ENCODE measurements at places on chromosomes 11 and 22.

- DNase-seq = no peak
- H3K36me3 ChIP-seq = no peaks in the 10 kb centered on the region
- no peak overlapping the region for H3K27ac ChIP-seq
- H3K4me3 ChIP-seq = no peak overlapping the region
- no peaks in the 10 kb centered on the region for H3K27me3 ChIP-seq
Measured at GRCh38 chr11:77346906-77347603, 45.6 kb upstream of the GDPD4 start.

GRCh38 chr22:42848941-42849550 is 8.0 kb downstream of the ARFGAP3 start:
- H3K27me3 ChIP-seq = no peaks in the 10 kb centered on the region
- no peak for DNase-seq
- H3K36me3 ChIP-seq = no peaks in the 10 kb centered on the region
- H3K4me3 ChIP-seq = no peak overlapping the region
- no peak overlapping the region for H3K27ac ChIP-seq

GRCh38 chr11:44576656-44577055 is 11.2 kb downstream of the CD82 start:
- peaks cover 31% of the 10 kb centered on the region for H3K4me1 ChIP-seq
- no peaks in the 10 kb centered on the region for H3K27me3 ChIP-seq
- no peak overlapping the region for H3K27ac ChIP-seq
- no peaks in the 10 kb centered on the region for H3K36me3 ChIP-seq

DNA sequence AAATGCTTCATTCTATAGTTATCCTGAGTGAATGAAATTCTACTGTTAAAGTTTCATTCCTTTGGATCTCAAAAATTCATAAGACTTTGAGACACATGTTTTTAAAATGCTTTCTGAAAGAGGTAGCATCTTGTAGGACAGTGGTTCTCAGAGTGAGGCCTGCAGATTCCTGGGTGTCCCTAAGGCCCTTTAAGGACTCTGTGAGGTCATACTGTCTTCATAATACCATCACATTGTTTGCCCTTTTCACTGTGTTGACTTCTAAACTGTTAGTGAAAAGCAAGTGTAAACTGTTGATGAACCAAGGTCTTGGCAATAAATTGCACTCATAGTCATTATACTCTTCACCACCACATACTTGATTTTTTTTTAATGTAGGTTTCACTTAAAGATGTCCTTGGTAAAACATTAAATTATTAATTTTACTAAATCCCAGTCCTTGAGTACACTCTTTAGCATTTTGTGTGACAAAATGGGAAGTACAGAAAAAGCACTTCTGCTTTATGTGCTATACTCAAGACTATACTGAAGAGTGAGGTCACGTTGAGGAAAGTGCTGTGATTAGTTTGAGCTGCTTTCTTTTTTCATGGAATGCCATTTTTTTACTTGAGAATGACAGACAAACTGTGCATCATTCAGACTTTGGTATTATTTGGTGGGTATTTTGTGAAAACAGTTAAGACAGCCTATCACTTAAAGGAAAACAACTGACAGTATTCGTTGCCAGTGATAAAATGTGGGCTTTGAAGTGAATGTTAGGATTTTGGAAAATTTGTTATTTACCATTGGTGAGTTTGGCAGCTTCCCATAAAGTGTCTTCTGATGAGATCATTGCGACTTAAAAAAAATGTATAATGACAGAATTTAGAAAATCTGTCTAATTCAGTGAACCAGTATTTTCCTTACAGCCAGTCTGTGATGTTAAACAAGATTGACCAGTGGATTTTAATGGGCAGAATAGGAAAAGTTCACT is 61.1 kb downstream of the SPECC1L start:
- peaks cover 7% of the 10 kb centered on the region for H3K36me3 ChIP-seq
- no peaks in the 10 kb centered on the region for H3K4me1 ChIP-seq
- no peak for DNase-seq

DNA sequence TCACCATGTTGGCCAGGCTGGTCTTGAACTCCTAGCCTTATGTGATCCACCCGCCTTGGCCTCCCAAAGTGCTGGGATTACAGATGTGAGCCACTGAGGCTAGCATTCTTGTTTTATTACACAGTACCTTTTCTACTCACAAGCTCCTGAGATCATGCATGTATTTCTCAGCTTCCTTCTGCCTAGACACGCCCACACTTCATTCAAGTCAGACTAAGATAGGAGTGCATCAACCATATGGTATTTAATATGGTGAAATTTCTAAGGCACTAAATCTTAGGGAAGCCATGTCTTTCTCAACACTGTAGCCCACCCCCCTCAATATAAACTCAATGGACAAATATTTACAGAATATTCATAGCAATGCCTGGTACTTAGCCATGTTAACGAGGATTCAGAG is 62.1 kb downstream of the SLC25A17 start:
- no peak for DNase-seq
- no peak overlapping the region for H3K27ac ChIP-seq
- H3K36me3 ChIP-seq = no peaks in the 10 kb centered on the region
- H3K4me1 ChIP-seq = peaks cover 8% of the 10 kb centered on the region
- H3K4me3 ChIP-seq = no peak overlapping the region

GRCh38 chr11:76596652-76597051 is 73.9 kb downstream of the LRRC32 start:
- peaks cover 8% of the 10 kb centered on the region for H3K4me1 ChIP-seq
- H3K36me3 ChIP-seq = no peaks in the 10 kb centered on the region
- no peaks in the 10 kb centered on the region for H3K27me3 ChIP-seq
- H3K4me3 ChIP-seq = no peak overlapping the region
- no peak for DNase-seq

DNA sequence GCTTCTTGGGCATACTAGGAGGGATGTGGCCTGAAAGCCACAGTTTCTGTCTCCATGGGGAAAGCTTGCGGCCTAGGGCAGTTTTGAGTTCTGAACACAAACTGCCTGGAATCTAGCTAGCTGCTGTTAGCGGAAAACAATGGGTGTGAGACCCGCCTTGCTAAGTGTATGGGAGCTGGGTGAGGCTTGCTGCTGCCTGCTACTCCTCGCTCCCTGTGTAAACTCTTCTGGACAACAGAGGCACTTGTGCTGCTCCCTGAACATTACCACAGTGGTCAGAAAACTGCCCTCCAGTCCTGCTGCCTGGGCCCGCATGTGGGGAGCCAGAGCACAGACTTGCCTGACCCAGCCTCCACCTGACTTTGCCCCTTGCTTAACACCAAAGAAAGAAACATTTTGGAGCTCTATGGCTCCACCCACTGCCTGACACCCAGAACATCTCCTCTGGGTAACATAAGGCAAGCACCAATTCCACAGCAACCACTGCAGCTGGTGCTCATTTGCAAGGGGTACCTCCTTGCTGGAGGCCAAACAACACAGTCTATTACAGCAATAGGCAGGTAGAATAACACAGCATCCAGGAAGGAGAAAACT is 766.3 kb upstream of the RAG2 start:
- H3K27ac ChIP-seq = no peak overlapping the region
- no peak for DNase-seq
- H3K36me3 ChIP-seq = no peaks in the 10 kb centered on the region
- no peaks in the 10 kb centered on the region for H3K27me3 ChIP-seq

DNA sequence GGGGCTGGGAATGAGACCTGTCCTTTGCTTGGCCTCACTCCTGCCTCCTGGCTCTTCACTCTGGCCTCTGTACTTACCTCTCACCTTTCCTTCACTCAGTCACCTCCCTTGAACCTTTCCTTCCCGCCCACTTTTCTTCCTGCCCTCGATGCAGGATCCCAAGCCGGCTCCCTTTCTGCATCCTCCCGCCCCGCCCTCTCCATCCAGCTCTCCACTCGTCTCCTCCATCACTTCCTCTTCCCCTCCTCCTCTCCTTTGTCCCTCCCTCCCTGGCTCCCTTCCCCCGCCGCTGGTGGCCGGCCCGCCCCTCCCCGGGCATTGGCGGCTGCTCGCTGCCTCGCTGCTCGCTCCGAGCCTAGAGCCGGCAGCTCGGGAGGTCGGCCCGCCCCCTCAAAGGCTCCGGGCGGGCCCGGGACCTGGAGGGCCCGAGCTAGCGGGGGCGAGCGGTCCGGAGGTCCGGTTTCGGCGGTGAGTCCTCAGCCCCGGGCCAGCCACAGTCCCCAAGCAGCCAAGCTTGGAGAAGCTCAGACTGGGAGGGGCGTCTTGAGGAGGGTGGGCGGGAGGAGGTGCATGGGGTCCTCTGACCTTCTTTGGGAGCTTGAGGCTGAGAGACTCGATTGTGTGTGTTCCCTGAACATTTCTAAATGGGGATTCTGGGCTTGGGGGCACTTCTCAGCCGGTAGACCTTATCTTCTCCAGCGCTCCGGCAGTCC is 13.8 kb downstream of the PHLDB1 start:
- no peaks in the 10 kb centered on the region for H3K27me3 ChIP-seq
- peak overlapping the region; percentile 70 for H3K27ac ChIP-seq
- peak; percentile 89 for DNase-seq
- H3K4me1 ChIP-seq = peaks cover 55% of the 10 kb centered on the region

Measured in neural progenitor cell (in vitro differentiated cells).